ENCODE measurements at places on chromosomes 7 and 10. TPM values are rescaled to one million over a fixed set of nuclear protein-coding genes. Genes with fewer than 3 reads are reported as not detected.

Gene GPR85
- 1.8 TPM for polyA plus RNA-seq

Gene NCAPG2
- polyA plus RNA-seq, result 32.5 TPM

Gene WBP1L
- 39.8 TPM for polyA plus RNA-seq

Gene ABCB1
- polyA plus RNA-seq, result 0.65 TPM

Gene VKORC1L1
- 37.7 TPM for polyA plus RNA-seq

Gene DNAH11
- 3.6 TPM for polyA plus RNA-seq

Gene HNRNPH3
- polyA plus RNA-seq, result 386 TPM

Gene ATOH7
- polyA plus RNA-seq, result 0.21 TPM

Gene PTPN20
- 2.3 TPM for polyA plus RNA-seq

Gene SLC29A3
- 10.3 TPM for polyA plus RNA-seq

Gene TSPAN12
- polyA plus RNA-seq, result 45.9 TPM

Gene BAMBI
- 136 TPM for polyA plus RNA-seq

Gene MYPN
- polyA plus RNA-seq, result 0.04 TPM

Gene ZPBP
- polyA plus RNA-seq, result 0.44 TPM

Measured in right lung (tissue), 10 donors.